Activated CD8-positive, alpha-beta memory T cell treated with anti-CD3 and anti-CD28 coated beads, Interleukin-2, amount 10 ng/mL, durations not matched to agents 7 days and 5 days (primary cell): ENCODE measurements at places on chromosomes 7 and 10. TPM values are rescaled to one million over a fixed set of nuclear protein-coding genes. Genes with fewer than 3 reads are reported as not detected.

GRCh38 chr7:24729365-24730017 is 27.8 kb downstream of the GSDME start:
- peak; percentile 36 for DNase-seq

DNA sequence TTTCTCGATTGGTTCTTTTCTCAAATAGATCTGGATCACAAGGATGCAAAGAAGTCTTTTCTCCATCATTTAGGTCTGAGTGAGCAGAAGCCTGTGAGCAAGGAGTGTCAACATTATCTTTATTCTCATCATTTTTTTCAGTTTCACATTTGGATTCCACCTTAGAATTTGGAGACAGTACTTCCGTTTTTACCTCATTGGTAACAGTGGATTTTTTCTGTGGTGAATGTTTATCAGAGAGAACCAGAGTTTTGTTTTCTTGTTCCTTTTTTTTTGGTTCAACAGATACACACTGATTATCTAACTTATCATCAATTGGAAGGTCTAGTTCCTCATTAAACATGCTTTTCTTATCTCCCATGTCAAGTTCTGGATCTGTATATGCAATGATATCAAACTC is 151.3 kb downstream of the GALNT11 start:
- no peak for DNase-seq

DNA sequence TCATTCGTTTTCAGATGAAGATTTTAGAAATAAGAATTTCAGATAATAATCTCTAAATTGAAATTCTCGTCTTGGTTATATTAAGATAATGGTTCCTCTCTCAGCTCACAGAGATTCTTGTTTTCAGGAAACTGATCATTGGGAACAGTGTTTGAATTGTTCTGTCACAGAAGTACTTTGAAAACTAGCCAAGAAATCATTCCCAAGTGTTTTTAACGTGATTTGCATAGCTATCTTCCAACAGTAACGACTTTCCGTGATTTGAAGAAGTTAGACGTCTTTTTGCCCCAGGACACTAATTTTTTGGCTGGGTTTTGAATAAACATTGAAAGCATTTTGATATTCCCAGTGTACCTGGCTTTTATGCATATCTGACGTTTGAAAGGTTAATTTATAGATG is 116.0 kb downstream of the CDCA7L start:
- no peak for DNase-seq

DNA sequence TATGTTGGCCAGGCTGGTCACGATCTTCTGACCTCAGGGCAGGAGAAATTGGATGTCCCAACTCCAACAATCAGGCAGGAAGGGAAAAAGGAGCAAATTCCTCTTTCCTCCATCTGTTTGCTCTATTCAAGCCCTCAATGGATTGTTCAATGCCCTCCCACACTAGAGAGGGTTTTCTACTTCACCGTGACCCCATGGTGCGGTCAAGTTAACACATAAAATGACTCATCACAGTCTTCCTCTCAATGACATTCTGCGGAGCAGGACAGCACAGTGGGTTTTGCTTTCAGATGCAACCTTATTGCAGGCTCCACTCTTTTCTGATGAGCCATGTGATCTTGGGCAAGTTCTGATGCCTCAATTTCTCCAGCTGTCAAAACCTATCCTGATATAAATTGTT is 364.9 kb downstream of the ANKRD30A start:
- DNase-seq = no peak

Gene CHST3
- 0.05 TPM for total RNA-seq

Gene ZNF488
- 0.12 TPM for total RNA-seq
